ENCODE measurements at places on chromosomes 1 and 21. TPM values are rescaled to one million over a fixed set of nuclear protein-coding genes. Genes with fewer than 3 reads are reported as not detected.

The BRDT gene
- not detected for polyA plus RNA-seq

The ORC1 gene
- 3.4 TPM for polyA plus RNA-seq

The GSTM1 gene
- polyA plus RNA-seq = 33.1 TPM

The SAMD13 gene
- 4.9 TPM for polyA plus RNA-seq

The ICOSLG gene
- polyA plus RNA-seq = not detected

The TSHB gene
- not detected for polyA plus RNA-seq

The KIF1B gene
- 22.2 TPM for polyA plus RNA-seq

The NT5C1A gene
- 0.16 TPM for polyA plus RNA-seq

The SLC44A5 gene
- polyA plus RNA-seq = 7.9 TPM

The FMN2 gene
- polyA plus RNA-seq = 0.50 TPM

The RPL22 gene
- polyA plus RNA-seq = 130 TPM

The FCN3 gene
- polyA plus RNA-seq = 0.81 TPM

The C1orf53 gene
- polyA plus RNA-seq = 1.6 TPM

The EXTL1 gene
- polyA plus RNA-seq = 10.0 TPM

The FOXD3 gene
- polyA plus RNA-seq = not detected

The FAM110D gene
- 8.1 TPM for polyA plus RNA-seq

The DCST2 gene
- polyA plus RNA-seq = 1.1 TPM

The KRTAP13-2 gene
- not detected for polyA plus RNA-seq

The VASH2 gene
- 2.8 TPM for polyA plus RNA-seq

The SV2A gene
- 23.3 TPM for polyA plus RNA-seq

The CENPS gene
- 46.3 TPM for polyA plus RNA-seq

The SPRR1A gene
- polyA plus RNA-seq = not detected

The H6PD gene
- polyA plus RNA-seq = 13.7 TPM

The BMP8B gene
- 0.14 TPM for polyA plus RNA-seq

The OVAAL gene
- 2.5 TPM for polyA plus RNA-seq

The OR10J1 gene
- polyA plus RNA-seq = not detected

The RPS6KA1 gene
- 26.9 TPM for polyA plus RNA-seq

The GALE gene
- polyA plus RNA-seq = 38.7 TPM

The PLEKHA6 gene
- 41.6 TPM for polyA plus RNA-seq

The NBPF15 gene
- 28.3 TPM for polyA plus RNA-seq

The PADI2 gene
- polyA plus RNA-seq = 0.11 TPM

The PSMB4 gene
- polyA plus RNA-seq = 71.1 TPM

The LPAR3 gene
- 5.1 TPM for polyA plus RNA-seq

The OR2T29 gene
- polyA plus RNA-seq = not detected

The ADCY10 gene
- polyA plus RNA-seq = 0.44 TPM

Measured in cardiac muscle cell (in vitro differentiated cells and primary cell).